Bone marrow (tissue), 2 donors: ENCODE measurements at places on chromosomes 1 and 21.

DNA sequence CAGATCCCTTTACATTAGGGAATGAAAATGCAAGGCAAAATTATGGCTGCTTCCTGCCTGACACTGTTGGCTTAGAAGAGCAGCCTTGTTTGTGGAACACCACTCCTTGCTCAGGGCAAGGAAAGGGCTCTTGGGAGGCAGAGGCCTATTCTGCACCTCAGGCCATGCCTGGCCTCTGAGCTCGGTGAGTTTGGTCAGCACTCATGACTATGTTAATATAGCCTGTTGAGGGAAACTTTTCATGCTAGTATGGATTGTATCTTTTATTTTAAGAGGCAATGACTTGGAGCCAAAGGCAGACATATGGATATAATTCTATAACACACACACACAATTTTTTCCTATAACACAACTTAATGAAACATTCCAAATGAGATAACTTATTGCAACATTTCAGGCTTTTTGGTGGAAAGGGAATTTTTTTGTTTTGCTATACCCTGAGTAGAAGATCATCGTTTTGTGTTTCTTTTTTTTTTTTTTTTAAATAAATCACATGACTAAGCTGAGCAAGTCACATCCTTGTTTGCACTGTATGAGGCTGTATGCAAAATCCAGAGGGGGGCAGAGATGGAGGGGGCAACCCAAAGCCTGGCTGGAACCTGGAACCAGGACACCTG lies 5.6 kb upstream of the YRDC start:
- DNase-seq = no peak

- peak; percentile 40 for DNase-seq
Measured at GRCh38 chr1:160665330-160666078, 18.7 kb upstream of the SLAMF1 start.

- DNase-seq = peak; percentile 32
Measured at GRCh38 chr1:59146651-59147358, 150.1 kb upstream of the FGGY start.

DNA sequence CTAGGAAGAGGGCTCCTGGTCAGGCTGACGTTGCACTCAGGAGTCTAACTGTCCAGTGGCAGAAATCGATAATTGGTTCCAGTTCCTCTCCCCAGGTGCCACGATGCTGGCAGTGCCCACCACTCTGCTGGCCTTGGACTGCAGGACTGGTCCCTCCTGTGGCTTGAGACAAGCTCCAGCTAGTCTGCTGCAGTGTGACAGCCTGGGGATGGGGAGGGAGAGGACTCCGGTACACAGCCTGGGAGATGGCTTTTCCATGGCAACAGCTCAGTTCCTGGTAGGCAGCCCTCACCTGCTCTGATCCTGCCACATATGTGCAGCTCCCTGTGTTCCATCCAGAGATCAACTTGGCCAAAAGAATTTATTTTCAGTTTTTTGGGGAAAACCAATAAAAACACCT lies 239.3 kb downstream of the KCNJ6 start:
- no peak for DNase-seq

- no peak for DNase-seq
Measured at GRCh38 chr1:199272628-199273086, 633.8 kb downstream of the PTPRC start.

DNA sequence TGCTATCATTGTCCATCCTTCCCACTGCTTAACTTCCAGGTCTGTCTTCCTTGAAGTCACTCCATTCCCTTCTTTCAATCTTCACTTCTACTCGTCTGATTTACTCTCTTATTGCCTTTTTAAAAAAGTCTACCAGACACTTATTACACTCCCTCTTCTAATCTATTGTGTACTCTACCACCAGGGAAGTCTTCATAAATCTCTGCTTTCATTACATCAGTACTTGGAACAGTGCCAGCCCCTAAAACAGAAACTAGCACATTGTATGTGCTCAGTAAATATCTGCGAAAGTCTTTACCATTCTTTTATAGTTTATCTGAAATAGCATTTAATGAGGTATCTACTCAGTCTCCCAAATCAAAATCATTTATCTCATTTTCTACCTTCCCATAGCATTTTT lies 236.4 kb downstream of the USH2A start:
- no peak for DNase-seq
